ENCODE measurements at places on chromosomes 1 and 21.

- H3K36me3 ChIP-seq = peaks cover 8% of the 10 kb centered on the region
- no peaks in the 10 kb centered on the region for H3K27me3 ChIP-seq
- peak overlapping the region; percentile 75 for H3K4me3 ChIP-seq
- DNase-seq = peak; percentile 59
Measured at GRCh38 chr1:221069178-221069903, 190.1 kb downstream of the HLX start.

DNA sequence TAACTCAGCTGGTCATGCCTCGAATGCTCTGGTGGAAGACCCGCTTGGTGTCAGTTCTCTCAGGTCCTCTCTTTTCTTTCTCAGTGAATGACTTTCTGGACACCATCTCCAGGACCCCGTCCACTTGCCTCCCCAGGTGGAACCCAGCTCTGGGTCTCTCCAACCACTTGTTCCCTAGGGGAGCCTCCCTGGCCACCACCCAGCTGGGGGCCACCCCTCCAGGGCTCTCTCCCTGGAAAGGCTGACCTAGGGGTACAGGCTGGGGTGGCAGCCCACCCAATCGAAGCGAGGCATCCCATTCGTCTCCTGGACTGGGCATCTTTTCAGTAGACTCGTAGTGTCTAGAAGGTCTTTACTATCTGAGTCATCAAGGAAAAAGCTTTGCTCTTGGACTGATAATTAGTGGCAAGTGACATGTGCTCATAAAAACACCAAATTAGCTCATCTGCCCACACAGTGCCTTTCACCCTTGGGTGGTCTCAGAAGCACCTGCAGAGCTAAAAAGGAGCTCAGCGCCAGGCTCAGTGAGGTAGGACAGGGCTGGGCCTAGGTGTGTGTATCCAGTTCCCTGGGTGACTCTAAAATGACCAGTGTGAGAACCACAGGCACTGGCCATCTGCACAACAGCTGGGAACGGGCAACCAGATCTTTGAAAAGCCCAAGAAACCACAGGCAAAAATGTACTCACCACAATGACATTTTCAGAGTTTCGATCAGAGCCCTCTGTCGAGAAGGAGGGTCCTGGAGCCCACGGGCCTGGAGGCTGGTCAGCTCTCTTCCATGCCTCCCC lies 2.4 kb upstream of the PDXK start:
- DNase-seq = peak; percentile 46
- H3K27ac ChIP-seq = peak overlapping the region; percentile 83
- H3K27me3 ChIP-seq = peaks cover 12% of the 10 kb centered on the region
- H3K4me1 ChIP-seq = peaks cover 43% of the 10 kb centered on the region
- H3K36me3 ChIP-seq = peaks cover 2% of the 10 kb centered on the region

DNA sequence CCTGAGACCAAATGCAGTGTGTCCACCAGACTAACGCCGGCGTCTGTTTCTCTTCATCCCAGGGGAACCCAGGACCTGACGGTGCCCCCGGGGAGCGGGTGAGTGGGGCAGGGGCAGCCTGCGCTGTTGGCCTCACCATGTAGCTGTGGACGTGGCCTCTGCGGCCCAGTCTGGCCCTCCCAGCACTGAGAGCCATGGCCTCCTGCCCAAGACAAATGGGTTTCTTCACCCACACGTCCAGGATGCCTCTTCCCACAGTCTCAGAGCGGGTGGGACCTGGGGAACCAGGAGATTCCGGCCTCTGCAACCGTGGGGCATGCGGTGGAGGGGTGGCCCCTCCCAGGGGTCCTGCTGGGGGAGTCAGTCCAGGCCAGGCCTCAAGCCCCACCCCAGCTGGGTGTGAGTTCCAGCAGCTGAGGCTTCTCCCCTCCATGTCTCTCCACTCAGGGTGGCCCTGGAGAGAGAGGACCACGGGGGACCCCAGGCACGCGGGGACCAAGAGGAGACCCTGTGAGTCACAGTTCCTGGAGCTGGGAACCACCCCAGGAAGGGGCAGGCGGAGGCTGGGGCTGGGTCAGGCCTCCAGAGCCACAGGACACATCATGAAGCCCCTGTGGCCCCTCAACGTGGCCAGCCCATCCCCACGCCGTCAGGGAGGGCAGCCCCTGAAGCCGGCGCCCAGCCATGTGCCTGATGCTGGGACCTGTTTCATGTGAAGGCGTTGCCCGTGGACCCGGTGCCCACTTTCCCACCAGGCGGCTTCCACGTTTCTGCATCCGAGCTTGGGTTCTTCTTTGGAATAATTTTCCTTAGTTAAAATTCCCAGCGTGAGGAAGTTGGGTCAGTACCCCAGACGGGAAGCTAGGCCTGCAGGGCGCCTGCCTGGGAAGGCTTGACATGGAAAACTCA lies 11.0 kb downstream of the COL6A1 start:
- no peaks in the 10 kb centered on the region for H3K4me1 ChIP-seq
- no peak overlapping the region for H3K27ac ChIP-seq
- H3K36me3 ChIP-seq = no peaks in the 10 kb centered on the region
- H3K4me3 ChIP-seq = no peak overlapping the region

DNA sequence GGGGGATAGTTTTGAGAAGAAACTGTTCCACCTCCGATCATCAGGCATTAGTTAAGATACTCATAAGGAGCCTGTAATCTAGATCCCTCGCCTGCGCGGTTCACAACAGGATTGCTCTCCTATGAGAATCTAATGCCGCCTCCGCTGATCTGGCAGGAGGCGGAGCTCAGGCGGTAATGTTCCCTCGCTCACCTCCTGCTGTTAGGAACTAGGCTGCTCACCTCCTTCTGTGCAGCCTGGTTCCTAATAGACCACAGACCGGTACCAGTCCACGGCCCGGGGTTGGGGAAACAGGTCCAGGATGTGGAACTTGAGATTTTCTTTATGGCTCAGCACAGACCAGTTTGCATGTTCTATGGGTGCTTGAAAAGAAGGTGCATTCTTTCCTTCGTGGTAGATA lies 27.2 kb upstream of the FAM3B start:
- H3K4me3 ChIP-seq = no peak overlapping the region
- peaks cover 8% of the 10 kb centered on the region for H3K4me1 ChIP-seq
- no peak for DNase-seq
- peaks cover 26% of the 10 kb centered on the region for H3K27me3 ChIP-seq

DNA sequence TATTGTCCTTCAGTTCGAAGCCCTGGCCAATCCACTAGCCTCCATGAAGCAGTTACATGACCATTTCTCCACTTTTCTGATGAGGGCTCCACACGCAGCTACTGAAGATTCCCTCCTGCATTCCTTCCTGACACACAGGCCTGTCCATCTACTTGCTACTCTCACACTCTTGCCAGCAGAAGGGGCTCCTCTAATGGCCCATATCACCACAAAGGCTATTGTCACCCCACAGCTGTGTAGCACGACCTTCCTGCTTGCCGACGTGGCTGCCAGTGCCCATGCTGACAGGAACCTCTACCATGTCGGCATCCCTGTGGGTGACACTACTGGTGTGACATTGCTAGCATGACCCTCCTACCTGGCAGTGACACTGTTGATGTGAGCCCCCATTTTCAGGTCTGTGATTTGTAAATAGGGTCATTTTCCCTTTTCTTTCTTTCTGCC lies 1528.6 kb upstream of the TPTE start:
- no peaks in the 10 kb centered on the region for H3K36me3 ChIP-seq
- no peaks in the 10 kb centered on the region for H3K4me1 ChIP-seq
- no peak overlapping the region for H3K27ac ChIP-seq
- peaks cover 18% of the 10 kb centered on the region for H3K27me3 ChIP-seq

DNA sequence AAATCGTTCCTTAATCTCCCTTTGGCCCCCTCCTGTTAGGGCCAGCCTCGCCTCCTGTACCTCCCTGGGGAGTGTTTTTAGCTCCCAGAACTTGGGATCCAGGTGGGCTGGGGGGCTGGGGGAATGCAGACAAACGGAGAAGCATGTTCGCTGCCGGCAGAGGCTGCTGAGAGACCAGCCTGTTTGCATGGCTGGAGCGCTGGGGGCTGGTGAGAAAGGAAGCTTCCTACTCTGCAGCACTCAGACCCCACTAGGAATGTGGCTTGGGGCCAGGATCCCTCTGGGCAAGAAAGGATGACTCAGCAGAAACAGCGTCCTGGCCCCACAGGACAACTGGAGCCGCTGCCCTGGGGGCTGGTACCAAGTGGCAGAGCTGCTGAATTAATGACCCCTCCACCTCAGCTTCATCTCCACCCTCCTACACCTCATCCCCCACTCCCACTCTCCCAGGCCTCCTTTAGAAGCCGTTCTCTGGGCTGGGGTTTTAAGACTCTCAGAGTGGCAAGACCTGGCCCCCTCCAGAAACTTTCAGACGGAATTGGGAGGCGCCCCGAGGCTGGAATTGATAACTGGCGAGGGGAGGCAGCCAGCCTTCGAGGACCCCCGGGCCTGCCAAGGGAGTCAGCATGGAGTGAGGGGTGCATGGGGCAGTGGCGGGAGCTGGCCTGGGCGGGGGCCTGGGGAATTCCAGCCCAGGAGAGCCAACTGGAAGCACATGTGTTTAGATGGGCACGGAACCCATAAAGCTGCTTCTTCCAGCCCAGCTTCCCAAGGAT lies 28.5 kb upstream of the EPS8L3 start:
- no peak overlapping the region for H3K4me3 ChIP-seq
- no peaks in the 10 kb centered on the region for H3K36me3 ChIP-seq
- H3K27me3 ChIP-seq = peaks cover 8% of the 10 kb centered on the region
- H3K27ac ChIP-seq = no peak overlapping the region
- H3K4me1 ChIP-seq = peaks cover 5% of the 10 kb centered on the region
- no peak for DNase-seq

- H3K27ac ChIP-seq = no peak overlapping the region
- no peak for DNase-seq
- no peaks in the 10 kb centered on the region for H3K4me1 ChIP-seq
- H3K27me3 ChIP-seq = no peaks in the 10 kb centered on the region
- H3K4me3 ChIP-seq = no peak overlapping the region
Measured at GRCh38 chr21:34192646-34193285, 119.4 kb downstream of the MRPS6 start.

GRCh38 chr1:110548381-110548780 lies 29.4 kb upstream of the KCNA10 start:
- no peaks in the 10 kb centered on the region for H3K36me3 ChIP-seq
- no peaks in the 10 kb centered on the region for H3K4me1 ChIP-seq
- H3K27ac ChIP-seq = no peak overlapping the region
- no peak overlapping the region for H3K4me3 ChIP-seq
- H3K27me3 ChIP-seq = peaks cover 27% of the 10 kb centered on the region

GRCh38 chr1:178702146-178702545 lies 22.9 kb upstream of the RALGPS2 start:
- peaks cover 35% of the 10 kb centered on the region for H3K4me1 ChIP-seq
- H3K27ac ChIP-seq = no peak overlapping the region
- no peak overlapping the region for H3K4me3 ChIP-seq
- no peak for DNase-seq
- no peaks in the 10 kb centered on the region for H3K36me3 ChIP-seq

- H3K27me3 ChIP-seq = peaks cover 36% of the 10 kb centered on the region
- H3K4me1 ChIP-seq = peaks cover 33% of the 10 kb centered on the region
- no peak overlapping the region for H3K27ac ChIP-seq
Measured at GRCh38 chr21:45644041-45644906, 749 bp downstream of the PCBP3 start.

GRCh38 chr21:41705546-41706262 lies 61.1 kb downstream of the RIPK4 start:
- H3K4me3 ChIP-seq = no peak overlapping the region
- peaks cover 26% of the 10 kb centered on the region for H3K27me3 ChIP-seq
- no peak overlapping the region for H3K27ac ChIP-seq
- no peak for DNase-seq
- no peaks in the 10 kb centered on the region for H3K36me3 ChIP-seq
- H3K4me1 ChIP-seq = no peaks in the 10 kb centered on the region

DNA sequence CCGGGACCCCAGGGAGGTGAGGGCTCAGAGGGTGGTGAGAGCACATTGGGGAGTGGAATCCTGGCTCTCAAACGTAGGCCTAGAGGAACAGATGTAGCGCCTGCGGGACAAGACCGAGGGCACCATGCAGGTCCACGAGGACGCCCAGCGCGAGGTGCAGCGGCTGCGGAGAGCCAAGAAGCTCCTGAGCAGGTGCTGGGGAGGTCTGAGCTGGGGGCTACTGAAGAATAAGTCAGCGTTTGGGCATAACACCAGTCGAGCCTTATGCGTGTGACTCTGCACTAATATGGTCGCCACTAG lies 2.6 kb upstream of the NBPF3 start:
- no peak overlapping the region for H3K27ac ChIP-seq
- DNase-seq = no peak
- no peak overlapping the region for H3K4me3 ChIP-seq
- peaks cover 23% of the 10 kb centered on the region for H3K27me3 ChIP-seq

GRCh38 chr1:48777219-48777895 lies 666 bp upstream of the BEND5 start:
- H3K36me3 ChIP-seq = peaks cover 15% of the 10 kb centered on the region
- peak overlapping the region; percentile 79 for H3K27ac ChIP-seq
- H3K4me1 ChIP-seq = peaks cover 60% of the 10 kb centered on the region
- no peak for DNase-seq
- H3K27me3 ChIP-seq = no peaks in the 10 kb centered on the region
- H3K4me3 ChIP-seq = peak overlapping the region; percentile 94

DNA sequence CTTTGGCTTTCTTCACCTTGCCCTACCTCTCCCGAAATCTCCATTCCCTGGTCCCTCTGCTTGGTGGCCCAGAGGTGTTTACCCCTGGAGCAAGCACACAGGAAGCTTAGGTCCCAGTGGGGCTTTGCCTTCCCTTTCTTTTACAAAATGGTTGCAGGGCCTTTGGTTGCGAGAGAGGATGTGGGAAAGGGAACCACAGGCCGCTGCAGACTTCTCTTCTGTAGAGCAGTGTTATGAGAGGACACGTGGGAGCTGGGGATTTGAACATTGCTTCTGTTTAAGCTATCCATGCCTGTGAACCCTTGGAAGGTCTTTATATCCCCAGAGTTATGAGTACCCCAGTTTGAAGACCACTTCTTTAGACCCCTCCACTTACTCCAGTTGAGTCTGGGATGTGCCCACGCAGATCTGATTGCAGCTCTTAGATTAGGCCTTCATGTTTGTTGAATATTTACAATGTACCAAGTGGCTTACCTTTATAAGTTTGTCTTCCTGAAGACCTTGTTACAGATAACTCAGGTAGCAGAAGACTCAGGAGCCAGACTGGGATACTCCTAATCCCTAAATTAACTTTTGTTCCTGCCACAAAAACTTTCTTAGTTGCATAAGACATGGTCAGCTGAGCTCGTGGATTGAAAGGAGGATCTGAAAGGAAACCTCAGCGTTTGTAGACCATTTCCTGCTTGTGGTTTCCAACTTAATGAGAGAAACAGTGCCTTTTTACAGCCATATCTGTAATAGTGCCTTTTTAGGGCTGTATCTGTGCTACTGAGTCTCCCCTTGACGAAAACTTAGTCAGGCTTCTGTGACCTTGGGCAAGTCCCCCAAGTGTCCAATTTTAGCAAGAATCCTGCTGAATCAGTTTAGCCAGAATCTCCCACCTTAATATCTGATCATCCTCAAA lies 21.9 kb upstream of the IVNS1ABP start:
- H3K4me3 ChIP-seq = peak overlapping the region; percentile 71
- no peaks in the 10 kb centered on the region for H3K36me3 ChIP-seq
- DNase-seq = no peak
- no peaks in the 10 kb centered on the region for H3K27me3 ChIP-seq
- H3K4me1 ChIP-seq = peaks cover 35% of the 10 kb centered on the region

DNA sequence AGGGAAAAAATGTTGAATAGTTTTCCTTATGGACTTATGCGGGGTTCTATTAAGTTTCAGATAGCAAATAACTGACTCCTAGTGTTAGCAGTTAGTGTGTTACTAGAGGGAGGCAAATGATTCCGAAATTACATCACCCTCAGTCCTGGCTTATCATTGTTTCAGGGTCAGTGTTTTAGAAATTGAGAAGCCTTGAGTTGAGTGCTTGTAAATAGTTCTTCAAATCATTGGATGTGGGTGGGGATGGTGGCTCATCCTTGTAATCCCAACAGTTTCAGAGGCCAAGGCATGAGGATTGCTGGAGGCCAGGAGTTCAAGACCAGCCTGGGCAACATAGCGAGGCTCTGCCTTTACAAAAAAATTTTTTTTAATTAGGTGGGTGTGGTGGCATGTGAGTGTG lies 21.3 kb downstream of the SOAT1 start:
- H3K27ac ChIP-seq = no peak overlapping the region
- no peak overlapping the region for H3K4me3 ChIP-seq
- peaks cover 42% of the 10 kb centered on the region for H3K36me3 ChIP-seq

All from activated B cell treated with CpG ODN at 0.5 μM for 24 hours (primary cell).